ENCODE measurements at places on chromosomes 16 and 17. TPM values are rescaled to one million over a fixed set of nuclear protein-coding genes. Genes with fewer than 3 reads are reported as not detected.

DNA sequence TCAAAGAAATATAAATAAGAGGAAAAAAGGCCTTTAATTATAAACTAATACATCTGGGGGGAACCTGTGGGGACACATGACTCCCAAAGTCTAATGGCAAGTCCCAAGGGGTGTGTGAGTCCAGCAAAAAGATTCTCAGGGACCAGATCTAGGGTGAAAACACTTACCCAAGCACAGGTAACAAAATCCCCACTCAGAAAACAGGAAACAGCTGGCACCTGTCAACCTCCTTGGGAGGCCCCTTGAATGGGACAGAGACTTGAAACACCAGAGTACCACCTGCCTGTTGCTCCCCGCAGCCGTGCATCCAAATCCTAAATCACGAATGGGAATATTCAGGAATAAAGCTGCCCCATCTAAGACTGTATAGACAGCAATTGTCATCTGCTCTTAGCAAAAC is 461.2 kb upstream of the CDH5 start:
- DNase-seq, result no peak

GRCh38 chr16:55508271-55508921 is 476 bp upstream of the LPCAT2 start:
- no peak for DNase-seq

GRCh38 chr16:85046931-85047866 is 19.6 kb downstream of the KIAA0513 start:
- DNase-seq, result no peak

- no peak for DNase-seq
Measured at GRCh38 chr16:50288920-50289319, 22.6 kb downstream of the ADCY7 start.

DNA sequence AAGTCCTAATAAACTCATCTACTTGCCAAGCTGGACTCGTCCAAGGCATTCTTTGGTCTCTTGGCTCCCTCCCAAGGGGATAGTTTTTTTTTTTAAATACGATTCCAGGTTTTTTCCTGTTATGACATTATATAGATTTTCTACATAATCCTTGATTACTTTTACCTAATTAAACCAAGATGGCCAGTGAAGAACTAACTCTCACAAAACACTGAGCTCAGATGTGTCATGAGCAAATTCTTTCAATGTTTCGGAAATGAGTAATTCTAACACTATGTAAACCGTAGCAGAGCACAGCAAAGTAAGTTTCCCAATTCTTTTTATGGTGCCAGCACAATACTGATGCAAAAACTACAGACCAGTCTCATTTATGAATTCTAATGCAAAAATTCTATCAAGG is 1.8 kb downstream of the ZNF23 start:
- no peak for DNase-seq

- DNase-seq, result no peak
Measured at GRCh38 chr16:69463876-69464275, 39.5 kb downstream of the CYB5B start.

GDPD3 gene
- 15.2 TPM for total RNA-seq

DNA sequence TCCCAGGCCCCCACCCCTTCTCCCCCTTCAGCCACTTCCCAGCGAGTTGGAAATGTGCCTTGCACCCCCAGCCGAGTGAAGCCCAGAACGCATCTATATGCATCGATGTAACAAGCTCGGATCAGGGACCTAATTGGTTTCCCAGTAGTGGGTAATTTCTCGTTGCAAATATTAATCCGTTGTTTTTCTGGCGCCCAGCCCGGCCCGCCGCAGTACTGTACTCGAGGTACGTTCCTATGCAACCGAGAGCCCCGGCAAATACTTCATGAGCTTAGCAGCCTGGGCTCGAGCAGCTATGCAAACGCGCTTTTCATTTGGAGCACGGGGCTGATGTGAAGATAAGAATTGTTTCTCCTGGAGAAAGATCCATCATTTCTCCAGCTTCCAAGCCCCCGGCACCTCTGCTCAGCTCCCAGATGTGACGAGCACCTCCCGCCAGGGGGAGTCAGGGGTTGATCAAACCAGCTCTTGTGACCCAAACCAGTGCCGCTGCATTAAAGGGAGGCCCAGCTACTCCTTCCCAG is 229.8 kb downstream of the KATNIP start:
- DNase-seq, result no peak

DNA sequence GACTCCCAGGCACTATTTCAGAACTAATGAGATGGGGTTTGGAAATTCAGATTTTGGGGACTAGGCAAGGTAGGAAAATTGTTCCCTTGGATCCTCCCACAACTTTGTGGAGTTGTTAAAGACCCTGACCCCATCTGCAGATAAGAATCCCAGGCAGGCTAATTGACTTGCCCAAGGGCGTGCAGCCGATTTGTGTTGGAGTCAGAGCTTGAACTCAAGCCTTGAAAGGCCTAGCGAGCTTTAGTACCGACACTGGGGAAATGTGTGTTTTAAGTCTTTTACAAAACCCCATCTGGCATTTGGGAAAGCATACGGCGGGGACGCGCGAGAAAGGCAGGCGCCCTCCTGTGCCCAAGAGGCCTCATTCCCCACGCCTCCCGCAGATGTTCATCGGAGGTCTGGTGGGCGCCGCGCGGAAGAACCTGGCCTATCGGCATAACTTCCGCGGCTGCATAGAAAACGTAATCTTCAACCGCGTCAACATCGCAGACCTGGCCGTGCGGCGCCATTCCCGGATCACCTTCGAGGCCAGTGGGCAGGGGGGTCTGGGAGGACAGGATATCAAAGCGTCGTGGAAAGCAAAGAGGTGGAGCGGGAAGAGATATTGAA is 4.3 kb downstream of the CNTNAP1 start:
- DNase-seq, result no peak

- DNase-seq, result no peak
Measured at GRCh38 chr16:77696149-77696548, 26.2 kb upstream of the NUDT7 start.

RAB40C gene
- 125 TPM for total RNA-seq

- DNase-seq, result no peak
Measured at GRCh38 chr16:83615953-83616350, 191.8 kb upstream of the HSBP1 start.

Measured in lower leg skin (tissue), 4 donors.